Occipital lobe (tissue), 3 donors: ENCODE measurements at places on chromosomes 6 and 20. TPM values are rescaled to one million over a fixed set of nuclear protein-coding genes. Genes with fewer than 3 reads are reported as not detected.

The TBX18 gene
- 7.8 TPM for total RNA-seq

The ULBP1 gene
- 3.9 TPM for total RNA-seq

The RAB44 gene
- total RNA-seq, result not detected

The POU5F1 gene
- total RNA-seq, result not detected

The IL17F gene
- total RNA-seq, result not detected

The TNFRSF6B gene
- total RNA-seq, result not detected

The FUT9 gene
- total RNA-seq, result 97.0 TPM

The RBM38 gene
- total RNA-seq, result 11.2 TPM

The ZSCAN12 gene
- total RNA-seq, result 19.0 TPM

The SUMO4 gene
- 7.3 TPM for total RNA-seq

The LY6G6C gene
- total RNA-seq, result 0.31 TPM

The GJA1 gene
- total RNA-seq, result 87.7 TPM

- DNase-seq, result no peak
Measured at GRCh38 chr6:38144365-38144945, 324.9 kb downstream of the ZFAND3 start.

- DNase-seq, result no peak
Measured at GRCh38 chr6:30686009-30686907, at the start of gene PPP1R18. TSS of gene PPP1R18 (minus strand) at chr6:30686645. CDS start at chr6:30686018, 627 bp downstream.

GRCh38 chr6:112117554-112117953 is 30.2 kb downstream of the FAM229B start:
- DNase-seq, result no peak

DNA sequence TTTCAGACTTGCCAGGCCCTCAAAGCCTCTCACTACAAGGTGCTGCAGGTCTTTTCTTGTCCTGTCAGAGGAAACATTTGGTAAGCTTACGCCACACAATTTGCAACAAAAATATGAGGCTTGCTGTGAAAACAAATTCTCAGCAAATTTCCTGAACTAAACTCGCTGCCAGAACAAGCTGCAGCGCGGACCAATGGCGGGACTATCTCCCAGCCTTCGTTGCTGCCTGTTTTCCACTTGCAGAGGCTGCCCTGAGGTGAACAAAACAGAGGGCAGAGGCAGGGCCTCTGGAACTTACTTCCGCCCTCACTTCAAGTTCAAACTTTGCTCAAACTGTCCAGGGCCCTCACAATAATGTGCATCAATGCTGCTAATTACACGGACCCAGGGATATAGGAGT is 12.4 kb downstream of the UQCC2 start:
- no peak for DNase-seq

DNA sequence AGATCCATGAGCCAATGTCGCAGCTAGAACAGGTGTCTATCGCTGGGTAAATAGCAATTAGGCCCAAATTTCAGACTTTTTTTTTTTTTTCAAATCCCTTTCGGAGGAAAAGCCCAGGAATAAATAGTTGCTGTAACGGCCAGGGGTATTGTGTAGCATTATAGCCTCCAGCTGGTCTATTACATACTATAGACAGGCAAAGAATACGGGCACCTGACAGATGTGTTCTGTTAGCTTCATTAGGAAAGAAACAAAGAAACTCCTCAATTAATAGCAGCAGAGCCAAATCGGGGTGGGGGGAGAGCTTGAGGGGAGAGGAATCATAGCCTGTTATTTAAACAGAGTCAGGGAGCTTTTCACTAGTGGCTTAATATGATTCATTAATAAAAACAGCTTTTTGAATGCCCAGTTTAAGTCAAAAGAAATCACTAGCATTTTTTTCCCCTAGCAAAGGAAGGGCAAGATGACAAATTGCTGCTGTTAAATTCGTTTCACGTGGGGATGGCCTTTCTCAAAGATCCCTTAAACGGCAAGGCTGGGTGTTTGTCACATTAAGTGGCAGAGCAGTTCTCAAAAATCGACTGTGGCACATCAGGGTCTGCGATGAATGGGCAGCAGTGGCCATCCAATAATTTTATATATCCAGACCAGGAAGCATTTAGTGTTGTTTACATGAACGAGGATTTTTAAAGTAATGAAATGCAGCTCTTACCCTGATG is 139.4 kb downstream of the ID4 start:
- no peak for DNase-seq

- no peak for DNase-seq
Measured at GRCh38 chr6:81890846-81891245, 138.4 kb upstream of the TENT5A start.

DNA sequence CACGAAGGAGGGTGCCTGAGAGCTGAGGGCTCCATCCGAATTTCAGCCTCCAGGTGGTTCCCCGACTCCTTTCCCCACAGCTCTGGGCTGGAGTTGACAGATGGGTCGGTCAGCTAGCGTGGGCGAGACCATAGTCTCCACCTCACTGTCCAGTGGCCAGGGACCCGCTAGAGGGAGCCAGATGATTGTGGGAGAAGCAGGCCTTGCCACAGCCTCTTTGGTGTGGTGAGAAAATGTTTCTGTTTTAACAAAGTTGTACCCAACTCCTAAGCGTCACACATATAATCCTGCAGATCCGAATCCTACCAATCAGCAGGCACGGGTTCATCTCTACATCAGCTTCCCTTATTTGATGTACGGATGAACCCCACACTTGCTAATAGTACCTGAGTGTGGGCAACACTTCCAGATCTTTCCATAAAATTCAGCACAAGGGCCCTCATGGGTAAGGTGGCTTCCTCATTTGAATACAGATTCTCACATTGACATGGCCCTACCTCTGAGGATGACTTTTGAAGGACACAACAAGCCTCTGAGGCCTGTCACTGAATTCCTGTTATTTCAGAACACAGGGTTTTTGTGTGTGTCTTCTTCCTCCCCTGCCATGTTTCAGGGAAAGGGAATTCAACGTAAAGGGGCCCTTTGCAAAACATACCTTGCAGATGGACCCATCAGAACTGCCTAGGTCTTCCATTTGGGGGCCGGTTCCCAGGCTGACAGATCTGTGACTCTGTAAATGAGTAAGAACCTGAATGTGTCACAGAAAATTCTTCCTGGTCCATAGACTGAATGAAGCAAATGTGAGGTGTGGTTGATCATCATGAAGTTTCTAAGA is 103.2 kb upstream of the DUSP22 start:
- peak; percentile 53 for DNase-seq

GRCh38 chr20:18138639-18139583 is 1.2 kb downstream of the KAT14 start:
- DNase-seq, result no peak

- no peak for DNase-seq
Measured at GRCh38 chr6:35573495-35574110, 60.9 kb upstream of the TULP1 start.

- DNase-seq, result no peak
Measured at GRCh38 chr6:110939429-110940200, 18.9 kb upstream of the GTF3C6 start.

- no peak for DNase-seq
Measured at GRCh38 chr6:13201336-13201735, 127.0 kb downstream of the TBC1D7 start.

DNA sequence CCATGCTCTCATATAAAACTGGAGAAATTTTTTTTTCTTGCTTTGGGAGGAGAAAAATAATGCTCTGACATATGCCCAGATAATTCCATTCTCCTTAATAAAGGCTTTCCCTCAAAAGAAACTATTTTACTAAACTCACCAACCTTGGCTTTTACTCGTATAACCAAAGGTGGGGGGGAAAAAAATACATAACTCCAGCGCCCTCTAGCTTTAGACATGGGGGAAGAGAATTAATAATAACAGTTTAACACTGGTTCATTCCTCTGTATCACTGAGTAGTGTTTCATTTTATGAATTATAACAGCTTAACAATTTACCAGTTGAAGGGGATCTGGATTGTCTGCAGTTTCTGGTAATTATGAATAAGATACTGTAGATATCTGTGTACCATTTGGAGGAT is 1226.1 kb downstream of the GRIK2 start:
- no peak for DNase-seq

- no peak for DNase-seq
Measured at GRCh38 chr6:159038914-159039884, 5.6 kb downstream of the TAGAP start.

DNA sequence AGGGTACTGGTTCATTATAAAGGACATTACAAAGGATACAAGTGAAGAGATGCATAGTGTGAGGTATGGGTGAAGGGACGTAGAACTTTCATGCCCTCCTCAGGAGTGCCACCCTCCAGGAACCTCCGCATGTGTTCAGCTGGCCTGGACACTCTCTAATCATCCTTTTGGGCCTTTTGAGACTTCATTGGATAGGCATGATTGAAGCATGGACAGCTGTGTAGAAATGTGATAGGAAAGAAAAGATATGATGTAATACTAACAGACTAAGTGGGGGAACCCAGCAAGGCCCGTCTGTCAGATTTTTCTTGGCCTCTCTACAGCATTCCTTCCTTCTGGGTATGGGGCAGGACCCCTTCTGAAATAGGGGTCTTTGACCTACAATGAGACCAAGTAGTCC is 31.1 kb downstream of the DOP1A start:
- DNase-seq, result no peak

DNA sequence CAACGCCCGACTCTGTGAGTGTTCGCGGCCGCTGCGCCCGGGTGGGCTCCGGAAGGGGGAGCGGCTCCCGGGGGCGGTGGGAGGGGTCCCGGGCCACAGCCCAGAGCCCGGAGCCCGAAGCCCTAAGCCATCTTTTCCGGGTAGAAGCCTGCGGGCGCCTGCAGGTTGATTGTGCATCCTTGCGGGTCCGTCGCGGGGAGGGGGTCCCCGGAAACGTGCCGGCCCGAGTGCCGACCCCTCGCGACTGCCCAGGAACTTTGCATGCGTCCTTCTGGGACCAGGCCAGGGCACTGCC is 413 bp downstream of the PTPRA start:
- no peak for DNase-seq

DNA sequence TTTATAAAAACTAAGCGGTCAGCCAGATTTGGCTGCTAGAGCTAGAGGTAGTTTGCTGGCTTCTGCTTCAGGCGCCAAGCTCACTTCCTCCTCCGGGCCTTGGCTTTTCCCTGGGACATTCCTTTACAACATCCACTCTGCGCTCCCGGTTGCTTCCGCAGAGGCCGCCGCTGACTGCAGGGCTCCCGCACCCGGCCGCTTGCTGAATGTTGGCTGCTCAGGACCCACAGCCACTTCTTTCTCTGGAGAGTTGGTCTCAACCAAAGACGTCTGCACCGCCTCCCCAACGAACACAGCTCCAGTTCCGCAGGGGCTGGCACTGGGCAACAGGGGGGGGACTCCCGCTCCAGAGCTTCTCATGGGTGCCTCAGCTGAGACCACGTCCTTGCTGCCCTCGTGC is 282.8 kb downstream of the TFAP2C start:
- no peak for DNase-seq

GRCh38 chr6:170142559-170142958 is 148.3 kb downstream of the DLL1 start:
- no peak for DNase-seq

GRCh38 chr20:22946596-22946995 is 88.5 kb upstream of the SSTR4 start:
- DNase-seq, result no peak

- DNase-seq, result no peak
Measured at GRCh38 chr6:159758031-159759001, 3.5 kb upstream of the ACAT2 start.

DNA sequence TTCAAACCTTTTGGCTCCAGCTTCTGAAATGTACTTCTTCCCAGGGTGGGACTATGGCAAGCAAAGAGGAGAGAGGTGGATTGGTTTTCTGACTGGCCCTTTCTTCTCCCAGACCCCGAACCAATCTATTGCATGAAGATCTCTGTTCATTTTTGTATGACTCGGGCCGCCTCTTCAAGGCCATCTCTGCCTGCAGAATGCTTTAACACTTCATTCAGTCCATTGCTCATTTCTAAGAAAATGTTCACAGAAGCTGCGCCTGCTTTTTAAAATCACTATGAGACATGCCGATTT is 1.6 kb downstream of the VGLL2 start:
- no peak for DNase-seq

GRCh38 chr6:31864818-31865204 is 2.2 kb upstream of the NEU1 start:
- DNase-seq, result no peak

DNA sequence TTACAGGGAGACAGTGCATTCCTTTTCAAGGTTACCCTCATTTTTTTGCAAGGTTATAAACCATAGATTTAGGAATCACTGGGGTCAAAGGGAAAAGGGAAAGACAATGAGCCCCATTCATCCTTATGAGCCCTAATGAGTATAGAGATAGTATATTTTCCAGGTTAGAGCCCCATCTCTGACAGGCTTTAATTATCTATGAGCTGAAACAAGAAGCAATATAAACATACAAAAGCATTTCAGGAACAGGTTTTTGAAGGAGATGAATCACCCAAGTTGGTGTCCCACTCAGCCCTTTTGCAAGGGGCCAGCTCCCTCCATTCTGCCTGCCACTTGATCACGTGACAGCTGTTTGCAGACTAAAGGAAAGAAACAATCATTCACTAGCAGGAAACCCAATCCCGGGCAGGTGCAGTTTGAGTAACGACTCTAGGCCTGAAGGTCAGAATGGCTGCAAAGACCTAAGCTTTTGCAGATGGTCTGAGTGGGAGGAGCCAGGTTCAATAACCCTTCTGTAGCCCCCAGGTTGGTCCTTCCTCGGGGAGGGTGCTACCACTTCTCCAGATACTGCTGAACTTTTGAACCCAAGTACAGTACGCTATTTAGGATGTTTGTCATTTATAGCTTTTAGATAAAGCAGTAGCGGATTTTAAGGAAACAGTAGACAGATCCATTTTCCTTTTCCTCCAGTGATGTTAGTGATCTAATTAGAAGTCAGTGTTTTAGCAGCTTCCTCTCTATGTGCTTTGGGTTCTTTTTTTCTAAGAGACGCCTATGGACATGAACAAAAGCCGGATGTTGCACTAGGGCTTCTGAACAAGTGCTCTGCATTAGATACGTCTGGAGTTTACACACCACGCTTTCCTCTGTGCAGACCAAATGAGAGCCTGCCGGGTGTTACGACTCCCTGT is 253.2 kb downstream of the SOX4 start:
- no peak for DNase-seq

DNA sequence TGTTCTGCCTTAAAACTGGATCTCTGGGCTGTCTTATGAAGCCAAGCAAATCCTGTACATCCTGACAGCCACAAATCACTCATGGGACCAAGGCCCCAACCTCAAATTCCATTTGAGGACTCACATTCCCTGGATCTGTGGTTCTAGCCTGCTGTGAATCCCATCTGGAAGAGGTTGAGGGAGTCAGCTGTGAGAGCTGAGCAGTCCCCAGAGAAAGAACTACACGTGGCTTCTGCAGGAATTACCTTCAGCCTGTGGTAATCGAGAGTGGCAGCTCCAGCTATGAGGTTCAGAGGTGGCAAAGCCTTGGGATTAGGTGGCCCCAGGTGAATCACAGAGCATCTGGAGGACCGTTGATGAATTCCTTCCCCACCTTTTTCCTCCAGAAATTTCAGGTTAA is 245.2 kb downstream of the SLC24A3 start:
- no peak for DNase-seq

- no peak for DNase-seq
Measured at GRCh38 chr6:168226902-168227318, 92.7 kb downstream of the DACT2 start.

DNA sequence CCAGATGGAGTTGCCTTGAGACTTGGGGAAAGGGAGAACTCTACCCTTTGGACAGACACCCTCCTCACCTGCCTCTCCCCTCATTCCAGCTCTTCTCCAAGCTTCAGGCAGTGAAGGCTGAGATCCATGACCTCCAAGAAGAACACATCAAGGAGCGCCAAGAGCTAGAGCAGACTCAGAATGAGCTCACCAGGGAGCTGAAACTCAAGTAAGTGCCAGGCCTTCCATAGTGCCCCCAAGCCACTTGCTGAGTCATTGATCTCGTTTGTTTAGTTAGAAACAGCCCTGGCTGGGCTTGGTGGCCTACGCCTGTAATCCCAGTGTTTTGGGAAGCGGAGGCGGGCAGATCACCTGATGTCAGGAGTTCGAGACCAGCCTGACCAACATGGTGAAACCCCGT is 39.2 kb downstream of the KIF3B start:
- no peak for DNase-seq
